ENCODE measurements at places on chromosomes 11 and 22.

GRCh38 chr11:298406-299065 is 790 bp downstream of the IFITM5 start:
- no peak for DNase-seq

GRCh38 chr11:14373941-14374646 is 15.1 kb upstream of the RRAS2 start:
- no peak for DNase-seq

DNA sequence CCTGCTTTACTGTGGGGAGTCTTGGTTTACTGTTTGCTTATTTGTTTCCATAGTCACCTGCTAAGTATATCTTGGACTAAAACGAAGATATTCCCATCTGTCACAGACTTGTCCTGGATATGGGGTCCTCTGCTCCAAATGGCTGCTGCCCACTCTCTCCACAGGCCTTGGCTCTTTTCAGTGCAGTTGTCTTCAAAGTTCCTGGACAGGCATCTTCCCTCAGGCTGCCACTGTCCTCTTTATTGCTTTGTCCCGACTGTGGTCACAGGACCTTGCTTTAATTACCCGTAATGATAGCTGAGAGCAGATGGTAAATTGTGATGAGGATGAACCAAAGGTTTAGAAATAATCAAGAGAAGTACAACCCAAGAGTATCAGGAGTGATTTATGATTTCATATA is 713.9 kb upstream of the CCDC179 start:
- DNase-seq = no peak

DNA sequence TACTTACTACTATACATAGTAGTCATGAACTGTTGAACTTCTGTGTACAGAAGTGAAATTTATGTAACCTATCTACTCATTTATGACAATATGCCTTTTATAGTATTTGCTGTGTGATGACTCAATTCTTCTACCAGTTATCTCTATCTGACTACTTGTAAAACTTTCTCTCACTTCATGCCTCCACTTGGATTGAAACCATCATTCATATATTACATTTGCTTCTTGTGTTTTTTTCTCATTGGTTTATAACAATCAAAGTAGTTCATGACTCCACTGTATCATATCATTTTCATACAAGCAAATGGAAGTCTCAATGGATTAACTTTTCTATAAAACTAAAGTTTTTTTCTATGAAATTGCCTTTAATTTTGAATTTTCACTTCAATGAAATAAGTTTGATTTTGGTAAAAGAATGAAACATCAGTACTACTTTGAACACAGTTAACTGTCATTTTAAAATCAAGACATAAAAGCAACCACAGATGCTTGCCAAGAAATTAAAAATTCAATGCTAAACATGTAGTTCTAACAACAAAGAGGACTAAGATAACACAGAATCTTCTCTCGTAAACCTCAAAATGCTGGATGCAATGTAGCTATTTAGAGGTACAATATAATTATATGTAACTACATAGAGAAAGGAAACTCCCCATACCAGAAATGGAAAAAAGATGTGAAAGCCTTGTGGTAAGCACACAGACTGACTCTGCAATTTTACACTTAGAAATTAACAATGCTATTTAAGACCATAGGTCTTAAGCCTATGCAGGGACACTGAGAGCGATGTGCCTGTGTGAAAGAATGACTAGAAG is 27.6 kb upstream of the EXPH5 start:
- no peak for DNase-seq

DNA sequence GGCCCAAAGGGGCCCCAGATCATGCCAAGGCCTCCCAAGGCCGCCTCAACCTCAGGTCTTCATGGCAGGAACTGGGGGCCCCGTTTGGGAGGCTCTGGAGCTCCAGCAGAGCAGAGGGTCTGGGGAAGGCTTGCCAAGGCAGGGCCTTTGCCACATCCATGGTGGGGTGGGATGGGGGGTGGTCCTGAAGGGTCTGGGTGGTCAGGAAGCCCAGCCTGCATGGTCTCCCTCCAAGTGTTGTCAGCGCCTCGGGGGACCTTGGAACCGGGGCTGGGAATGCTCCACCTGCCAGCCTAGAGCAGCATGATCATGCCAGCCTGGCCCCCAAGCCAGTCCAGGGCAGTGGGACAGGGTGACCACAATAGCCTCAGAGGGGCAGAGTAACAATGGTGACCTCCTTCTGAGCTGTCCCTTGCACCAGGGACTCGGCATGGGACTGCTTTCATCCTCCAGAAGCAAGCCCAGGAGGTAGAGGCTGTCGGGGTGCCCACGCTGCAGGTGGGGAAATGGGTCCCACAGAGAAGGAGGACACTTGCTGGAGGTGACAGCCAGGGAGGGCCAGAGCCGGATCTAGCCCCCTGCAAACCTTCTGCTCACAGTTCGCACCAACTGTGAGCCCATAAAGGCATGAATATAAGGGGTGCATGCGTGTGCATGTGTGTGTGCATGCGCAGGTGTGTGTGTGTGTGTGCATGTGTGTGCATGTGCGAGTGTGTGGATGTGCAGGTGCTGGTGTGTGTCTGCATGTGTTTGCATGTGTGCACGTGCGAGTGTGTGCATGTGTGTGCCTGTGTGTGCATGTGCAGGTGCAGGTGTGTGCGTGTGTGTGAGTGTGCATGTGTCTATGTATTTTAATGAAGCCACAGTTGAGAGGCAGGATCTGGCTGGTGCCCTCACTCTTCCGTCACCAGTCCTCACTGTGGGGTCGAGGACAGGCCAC is 63.8 kb downstream of the MYEOV start:
- no peak for DNase-seq

GRCh38 chr22:48886604-48887393 is 940.9 kb downstream of the BRD1 start:
- DNase-seq = no peak

DNA sequence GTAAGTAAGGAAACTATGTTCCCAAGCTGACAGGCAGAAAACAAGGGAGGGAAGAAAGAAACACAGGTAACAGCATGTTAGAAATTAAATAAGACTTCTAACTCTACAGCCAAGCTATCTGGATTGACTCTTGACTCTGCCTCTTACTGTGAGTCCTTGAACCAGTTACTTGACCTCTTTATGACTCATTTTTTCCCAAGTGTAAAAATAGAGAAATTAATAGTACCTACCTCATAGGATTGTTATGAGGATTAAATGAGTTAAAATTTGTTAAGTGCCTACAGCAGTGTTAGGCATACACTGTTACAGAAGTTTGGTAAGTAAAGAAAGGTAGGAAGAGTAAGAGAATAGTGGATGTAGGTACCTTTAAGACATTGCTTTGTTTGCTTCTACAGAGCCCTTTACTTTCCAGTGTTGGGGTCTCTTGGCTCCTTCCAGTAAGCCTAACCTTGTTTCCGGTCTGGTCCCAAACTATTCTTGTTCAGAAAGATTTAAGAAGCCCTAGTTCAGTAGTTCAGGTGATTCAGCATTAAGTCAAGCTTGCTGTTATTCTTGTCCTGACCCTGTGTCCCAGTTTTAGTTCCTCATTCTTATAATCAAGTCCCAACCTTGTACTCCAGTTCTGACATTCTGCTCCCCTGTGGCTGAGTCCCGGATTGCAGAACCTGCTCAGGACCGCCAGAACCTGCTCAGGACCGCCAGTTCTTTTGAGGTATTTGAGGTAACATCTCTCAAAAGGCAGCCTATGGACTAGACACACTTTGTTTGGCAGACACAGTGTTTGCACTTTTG is 963.4 kb upstream of the CCDC90B start:
- DNase-seq = no peak

GRCh38 chr11:126518071-126518971 is 162.8 kb downstream of the ST3GAL4 start:
- no peak for DNase-seq

DNA sequence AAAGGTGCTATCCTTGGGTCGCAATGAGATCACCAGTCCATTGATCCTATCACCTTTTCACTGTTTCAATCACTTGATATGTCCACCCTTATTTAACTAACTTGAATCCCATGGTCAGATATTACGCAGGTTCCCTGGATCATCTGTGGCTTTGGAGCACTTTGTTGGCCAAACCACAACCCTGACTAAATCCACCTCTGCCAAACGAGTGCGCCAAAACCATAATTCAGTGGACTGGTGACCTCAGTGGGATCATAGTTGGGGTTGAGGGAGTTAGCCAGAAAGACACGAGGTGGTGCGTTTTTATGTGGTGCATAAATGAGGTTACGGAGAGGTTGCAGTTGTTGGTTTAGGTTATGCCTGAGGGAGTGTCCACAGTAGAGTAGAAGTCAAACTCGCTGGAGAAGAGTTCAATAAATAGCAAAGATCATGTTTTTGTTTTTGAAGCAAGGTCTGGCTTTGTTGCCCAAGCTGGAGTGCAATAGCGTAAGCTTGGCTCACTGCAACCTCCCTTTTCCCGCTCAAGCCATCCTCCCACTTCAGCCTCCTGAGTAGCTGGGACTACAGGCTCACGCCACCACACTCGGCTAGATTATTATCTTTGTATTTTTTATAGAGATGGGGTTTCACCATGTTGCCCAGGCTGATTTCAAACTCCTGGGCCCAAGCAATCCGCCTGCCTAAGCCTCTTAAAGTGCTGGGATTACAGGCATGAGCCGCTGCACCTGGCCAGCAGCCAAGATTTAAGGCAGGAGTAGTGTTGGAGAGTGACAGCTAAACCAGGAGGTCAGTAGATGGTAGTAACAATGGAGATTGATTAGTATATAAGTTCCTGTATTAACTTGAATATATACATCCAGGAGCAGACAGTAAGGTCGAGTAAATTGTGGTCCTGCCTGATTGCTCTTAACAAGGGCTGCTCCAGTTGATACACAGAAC is 4.5 kb downstream of the FOXR1 start:
- DNase-seq = no peak

DNA sequence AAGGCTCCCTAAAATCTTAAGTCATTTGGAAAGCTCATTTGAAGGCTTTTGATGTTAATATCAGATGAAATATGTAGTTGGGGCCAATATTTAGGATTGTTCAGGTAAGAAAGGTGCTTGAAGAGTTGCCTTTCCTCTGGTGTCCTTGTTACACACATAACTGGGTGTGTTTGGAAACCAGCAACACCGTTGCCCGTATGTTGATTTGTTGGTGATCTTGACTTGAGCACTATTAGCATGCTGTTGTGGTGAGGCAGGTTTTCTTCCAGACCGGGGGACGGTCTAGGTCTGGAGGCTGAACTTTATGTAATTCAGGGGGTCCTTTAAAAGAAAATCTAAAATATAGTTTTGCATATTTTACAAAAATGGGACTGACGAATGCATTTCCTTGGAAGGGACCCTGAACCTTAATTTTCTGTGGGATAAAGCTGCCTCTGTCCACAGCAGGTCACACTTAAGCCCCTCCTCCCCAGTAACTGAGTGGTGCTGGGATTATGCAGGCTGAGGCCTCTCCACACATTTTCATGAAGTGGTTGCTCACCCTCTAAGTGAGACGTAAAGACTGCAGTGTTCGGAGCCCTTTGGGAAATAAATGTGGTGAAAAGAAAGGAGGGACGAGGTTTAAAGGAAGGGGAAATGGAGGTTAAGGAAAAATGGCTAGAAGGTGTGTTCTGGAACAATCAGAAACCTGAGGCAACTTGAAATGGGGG is 1.8 kb downstream of the YWHAH start:
- DNase-seq = no peak

GRCh38 chr11:12190511-12190910 is 80.1 kb downstream of the MICAL2 start:
- no peak for DNase-seq

- no peak for DNase-seq
These were observed 144.5 kb downstream of the SPON1 start for GRCh38 chr11:14107050-14107430.

DNA sequence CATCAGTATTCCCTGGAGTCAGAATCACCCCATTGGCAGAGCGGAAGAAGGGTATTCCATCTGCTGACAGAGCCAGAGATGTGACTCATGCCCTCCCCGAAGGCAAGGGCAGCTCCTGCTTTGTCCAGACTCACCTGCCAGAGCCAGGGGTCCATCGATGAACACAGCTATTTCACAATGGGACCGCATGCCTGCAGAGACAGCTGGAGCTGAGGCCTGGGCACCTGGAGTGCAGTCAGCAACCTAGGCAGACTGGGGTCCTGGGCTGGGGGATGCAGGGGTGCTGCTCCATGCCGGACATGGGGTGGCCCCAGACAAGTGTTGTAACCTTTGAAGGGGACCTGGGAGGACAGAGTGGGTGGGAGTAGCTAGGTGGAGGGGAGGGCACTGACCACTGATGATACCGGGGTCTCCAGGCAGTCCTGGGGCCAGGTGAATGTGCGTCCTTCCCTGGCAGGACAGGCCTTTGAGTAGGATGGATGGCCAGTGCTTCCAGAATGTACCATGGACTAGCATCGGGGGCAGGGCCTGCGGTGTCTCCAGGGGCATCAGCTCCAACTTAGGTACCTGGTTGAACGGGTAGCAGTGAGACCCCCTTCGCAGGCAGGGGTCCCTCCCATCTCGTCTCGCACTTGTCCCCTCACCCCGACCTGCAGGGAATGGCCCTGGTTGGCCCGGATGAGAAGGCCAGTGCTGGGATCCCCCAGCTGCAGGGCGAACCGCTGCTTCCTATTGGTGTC is 1.7 kb downstream of the TRPT1 start:
- DNase-seq = no peak

Data from SIG-M5 (cell line).